ENCODE measurements at places on chromosomes 3 and 15. TPM values are rescaled to one million over a fixed set of nuclear protein-coding genes. Genes with fewer than 3 reads are reported as not detected.
A peak's percentile ranks its signal among the peaks of the same experiment; 100 is the strongest.

DNA sequence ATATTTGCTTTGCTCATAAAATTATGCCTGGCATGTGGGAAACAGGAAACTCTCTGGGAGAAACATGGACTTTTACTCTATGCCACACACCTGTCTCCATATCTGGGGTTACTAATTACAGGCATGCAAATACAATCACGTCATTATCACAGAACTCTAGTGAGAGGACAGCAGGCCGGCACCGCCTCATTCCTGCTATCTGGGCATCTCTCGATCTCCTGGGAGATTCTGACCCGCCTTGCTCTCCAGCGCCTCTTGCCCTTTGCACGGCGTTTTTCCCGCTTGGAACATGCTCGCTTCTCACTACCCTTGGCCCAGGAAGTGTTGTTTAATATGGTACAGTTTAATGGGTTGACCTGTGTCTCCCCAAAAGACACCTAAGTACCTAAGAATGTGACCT, 45.4 kb upstream of the PARL start:
- no peak for DNase-seq

DNA sequence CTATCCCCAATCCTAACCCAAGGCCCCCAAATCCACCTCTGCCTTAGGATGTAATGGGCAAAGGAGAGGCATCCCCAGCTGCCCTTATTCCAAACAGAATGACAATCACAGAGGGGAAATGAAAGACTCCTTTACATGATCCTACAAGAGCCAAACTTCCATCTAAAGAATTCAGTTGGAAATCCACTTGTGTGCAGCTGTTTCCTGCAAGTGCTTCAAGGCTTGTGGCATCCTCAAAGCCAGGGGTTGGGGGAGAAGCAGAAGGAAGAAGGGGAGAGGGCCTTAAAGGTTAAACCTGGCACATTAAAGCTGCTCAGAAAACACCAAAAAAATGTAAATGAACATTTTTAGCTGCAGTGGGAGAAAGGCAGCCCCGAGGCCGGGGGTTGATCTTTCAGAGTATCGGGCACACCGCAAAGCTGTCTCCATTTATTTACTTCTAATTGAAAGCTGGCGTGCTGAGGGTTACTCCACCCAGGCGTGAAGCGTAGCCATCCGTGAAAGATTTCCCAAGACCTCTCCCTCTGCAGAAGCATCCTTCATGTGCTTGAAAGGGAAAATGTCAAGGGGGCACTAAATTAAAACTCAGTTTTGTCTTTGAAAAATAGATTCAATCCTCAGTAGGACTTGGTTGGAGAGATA, 217.8 kb downstream of the SHQ1 start:
- DNase-seq: no peak

DNA sequence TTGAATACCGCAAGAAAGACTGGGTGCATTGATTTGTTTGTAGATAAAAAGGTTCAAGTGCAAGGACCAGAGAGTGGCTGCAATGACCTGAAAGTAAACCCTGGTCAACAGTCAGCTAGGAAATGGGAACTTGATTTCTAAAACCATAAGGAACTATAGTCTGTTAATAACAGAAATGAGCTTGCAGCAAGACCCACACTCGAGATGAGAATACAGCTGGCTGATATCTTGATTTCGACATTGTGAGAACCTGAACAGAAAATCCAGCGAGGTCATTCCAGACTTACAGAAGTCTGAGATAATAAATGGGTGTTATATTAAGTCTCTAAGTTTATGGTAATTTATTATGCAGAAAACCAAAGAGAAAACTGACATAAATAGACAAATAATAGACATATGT, 177.3 kb downstream of the NFKBIZ start:
- no peak for DNase-seq

DNA sequence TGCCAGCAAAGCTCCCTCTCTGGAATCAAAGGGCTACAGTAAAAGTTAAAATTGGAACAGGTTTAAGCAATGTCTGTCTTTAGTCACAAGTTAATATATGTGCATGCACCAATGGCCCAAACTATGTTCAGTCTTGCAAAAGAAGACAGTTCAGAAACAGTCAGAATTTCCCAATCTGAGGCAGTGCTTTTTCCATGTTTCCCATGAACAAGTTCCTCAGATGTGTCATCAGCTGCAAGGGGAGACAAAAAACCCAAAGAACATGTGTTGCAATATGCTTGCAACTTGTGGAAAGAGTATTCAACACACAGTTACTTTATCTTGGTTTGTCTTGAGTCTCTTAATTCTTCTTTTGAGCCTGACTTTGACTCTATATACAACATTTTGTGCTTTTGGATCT, 148.4 kb downstream of the USP13 start:
- no peak for DNase-seq

GRCh38 chr3:112357930-112358780, 25.2 kb downstream of the CD200 start:
- peak; percentile 34 for DNase-seq

GRCh38 chr3:61414456-61414855, 146.9 kb upstream of the PTPRG start:
- DNase-seq: no peak

DNA sequence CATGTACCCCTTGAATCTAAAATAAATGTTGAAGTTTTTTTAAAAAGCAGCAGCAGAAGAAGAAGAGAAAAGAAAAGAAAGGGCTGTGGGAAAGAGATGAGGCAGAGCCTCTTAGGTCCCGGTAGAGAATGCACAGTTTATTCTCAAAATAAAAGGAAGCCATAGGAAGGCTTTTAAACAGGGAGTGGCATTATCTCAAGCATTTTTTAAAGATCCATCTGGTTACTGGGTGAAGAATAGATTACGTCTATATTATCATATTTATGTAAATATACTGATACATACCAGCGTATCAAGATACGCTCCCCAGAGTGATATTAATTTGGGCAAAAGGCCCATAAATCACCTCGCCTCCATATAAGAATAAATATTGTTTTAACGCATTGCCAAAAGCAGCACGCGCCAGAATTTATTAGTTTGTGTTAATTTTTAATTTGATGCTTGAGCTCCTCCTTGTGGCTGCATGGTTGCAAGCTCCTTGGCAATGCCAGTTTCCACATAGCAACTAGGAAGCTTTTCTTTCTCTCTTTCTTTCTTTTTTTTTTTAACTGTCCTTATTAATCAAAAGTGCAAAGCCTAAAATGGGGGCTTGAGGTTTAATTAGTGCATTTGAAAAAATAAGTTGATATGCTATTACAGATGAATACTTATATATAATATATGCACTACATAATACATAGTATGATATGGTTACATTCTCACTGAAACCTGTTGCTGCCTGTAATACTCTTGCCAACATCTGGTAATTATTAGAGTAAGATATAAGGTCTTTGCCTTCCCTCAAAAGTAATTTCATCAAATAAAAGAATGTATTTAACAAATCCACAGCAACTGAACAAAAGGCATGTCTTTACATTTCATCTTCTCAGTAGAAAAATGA, 242.8 kb upstream of the UBE2E2 start:
- DNase-seq: peak; percentile 43

- no peak for DNase-seq
These were observed 18.4 kb upstream of the CRABP1 start for GRCh38 chr15:78321786-78322185.

GRCh38 chr3:160538895-160539294, 26.5 kb downstream of the KPNA4 start:
- no peak for DNase-seq

- no peak for DNase-seq
These were observed 619.2 kb downstream of the DIPK2A start for GRCh38 chr3:144590854-144591253.

ARPC4 gene
- 62.0 TPM for total RNA-seq

MCF2L2 gene
- 0.51 TPM for total RNA-seq

LEKR1 gene
- total RNA-seq: 0.56 TPM

MORF4L1 gene
- total RNA-seq: 330 TPM
